ENCODE measurements at places on chromosomes 12 and 14. TPM values are rescaled to one million over a fixed set of nuclear protein-coding genes. Genes with fewer than 3 reads are reported as not detected.

GRCh38 chr12:54750-55535 is 11.6 kb upstream of the IQSEC3 start:
- no peak for DNase-seq

The CBLN3 gene
- total RNA-seq = 0.20 TPM

DNA sequence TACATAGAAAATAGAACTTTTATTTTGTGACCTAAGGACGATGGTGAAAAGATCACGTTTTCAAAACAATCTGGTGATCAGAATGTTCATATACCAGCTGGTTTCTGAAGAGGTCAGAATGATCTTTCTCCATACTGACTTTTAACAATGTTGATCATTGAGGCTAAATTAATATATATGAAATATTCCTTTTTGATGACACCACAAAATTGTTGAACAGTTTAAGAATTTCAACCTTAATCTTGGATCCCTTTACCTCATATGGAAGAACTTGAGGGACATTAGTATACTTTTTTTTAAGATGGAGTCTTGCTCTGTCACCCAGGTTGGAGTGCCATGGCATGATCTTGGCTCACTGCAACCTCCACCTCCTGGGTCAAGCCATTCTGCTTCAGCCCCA is 2.8 kb upstream of the REP15 start:
- DNase-seq = no peak

The GLI1 gene
- total RNA-seq = not detected

DNA sequence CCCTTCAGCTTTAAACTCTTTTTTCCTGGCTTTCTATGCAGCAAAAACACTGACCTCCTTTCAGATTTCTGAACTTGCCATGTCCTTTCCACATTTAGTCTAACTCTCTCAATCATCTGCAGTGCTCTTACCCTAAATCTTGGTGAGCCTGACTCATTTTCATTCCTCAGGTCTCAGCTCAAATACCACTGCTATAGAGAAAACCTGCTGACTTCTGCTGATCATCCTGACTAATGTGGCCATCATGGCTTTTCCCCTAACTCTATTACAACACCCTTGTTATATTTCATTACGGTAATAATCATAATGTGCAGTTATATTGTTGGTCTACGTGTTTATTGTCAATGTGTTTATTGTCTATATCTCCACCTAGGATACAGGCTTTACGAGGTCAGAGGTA is 207.3 kb upstream of the OR4E1 start:
- no peak for DNase-seq

The TMEM132C gene
- not detected for total RNA-seq

- DNase-seq = no peak
Observed at GRCh38 chr12:66072135-66072534, 58.4 kb downstream of the LLPH start.

DNA sequence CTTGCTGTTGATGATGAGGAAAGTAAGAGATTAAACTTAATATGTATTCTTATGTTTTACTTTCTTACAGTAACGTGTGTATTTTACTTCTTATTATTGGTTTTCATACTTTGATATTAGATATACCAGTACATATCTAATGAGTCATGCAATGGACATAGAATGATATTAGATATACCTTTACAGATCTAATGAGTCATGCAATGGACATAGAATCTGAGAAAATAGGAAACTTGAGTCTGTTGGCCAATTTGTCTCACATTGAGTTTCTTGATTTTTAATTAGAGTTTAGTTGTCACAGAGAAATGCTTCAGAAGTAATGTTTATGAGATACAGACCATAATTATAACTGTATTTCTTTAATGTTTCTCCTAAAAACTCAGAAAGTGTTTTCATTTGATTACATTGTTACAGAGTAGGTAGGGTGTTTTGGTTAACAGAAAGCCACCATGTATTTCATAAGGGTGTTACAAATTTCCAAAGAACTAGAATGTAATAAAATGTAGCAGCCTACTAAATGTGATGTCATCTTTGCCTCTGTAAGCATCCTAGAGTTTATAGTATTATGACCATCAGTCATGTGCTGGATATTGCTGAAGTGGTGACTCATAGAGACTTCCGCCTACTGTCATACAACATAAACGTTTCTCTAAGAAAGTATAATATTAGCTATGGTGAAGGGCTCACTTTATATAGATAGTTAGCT is 3.0 kb downstream of the GAS2L3 start:
- DNase-seq = peak; percentile 89

DNA sequence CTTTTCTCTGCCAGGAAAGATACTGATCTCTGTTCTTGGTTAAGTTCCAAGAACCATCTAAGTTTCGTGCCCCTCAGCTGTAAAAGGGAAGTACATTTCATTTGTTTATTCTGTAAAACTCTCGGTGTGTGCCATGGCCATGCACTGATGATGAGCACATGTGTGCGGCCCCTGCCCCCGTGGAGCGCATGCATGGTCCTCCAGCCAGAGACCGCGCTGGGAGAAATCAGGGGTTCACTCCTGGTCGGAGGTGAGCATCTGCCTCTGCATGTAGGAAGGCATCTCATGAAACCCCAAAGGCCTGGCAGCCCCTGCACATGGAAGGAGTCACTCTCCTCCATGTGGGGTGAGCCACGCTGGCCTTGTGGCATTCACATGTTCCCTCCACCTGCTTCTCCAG is 102.5 kb upstream of the RTL1 start:
- DNase-seq = no peak

- no peak for DNase-seq
Observed at GRCh38 chr12:84070292-84070691, 842.3 kb downstream of the SLC6A15 start.

The SYNE3 gene
- 12.0 TPM for total RNA-seq

Measured in lung microvascular endothelial cell (primary cell).